ENCODE measurements at places on chromosomes 1 and 21. TPM values are rescaled to one million over a fixed set of nuclear protein-coding genes. Genes with fewer than 3 reads are reported as not detected.

GRCh38 chr1:1173061-1173792 is 453 bp upstream of the TTLL10 start:
- no peak for DNase-seq

DNA sequence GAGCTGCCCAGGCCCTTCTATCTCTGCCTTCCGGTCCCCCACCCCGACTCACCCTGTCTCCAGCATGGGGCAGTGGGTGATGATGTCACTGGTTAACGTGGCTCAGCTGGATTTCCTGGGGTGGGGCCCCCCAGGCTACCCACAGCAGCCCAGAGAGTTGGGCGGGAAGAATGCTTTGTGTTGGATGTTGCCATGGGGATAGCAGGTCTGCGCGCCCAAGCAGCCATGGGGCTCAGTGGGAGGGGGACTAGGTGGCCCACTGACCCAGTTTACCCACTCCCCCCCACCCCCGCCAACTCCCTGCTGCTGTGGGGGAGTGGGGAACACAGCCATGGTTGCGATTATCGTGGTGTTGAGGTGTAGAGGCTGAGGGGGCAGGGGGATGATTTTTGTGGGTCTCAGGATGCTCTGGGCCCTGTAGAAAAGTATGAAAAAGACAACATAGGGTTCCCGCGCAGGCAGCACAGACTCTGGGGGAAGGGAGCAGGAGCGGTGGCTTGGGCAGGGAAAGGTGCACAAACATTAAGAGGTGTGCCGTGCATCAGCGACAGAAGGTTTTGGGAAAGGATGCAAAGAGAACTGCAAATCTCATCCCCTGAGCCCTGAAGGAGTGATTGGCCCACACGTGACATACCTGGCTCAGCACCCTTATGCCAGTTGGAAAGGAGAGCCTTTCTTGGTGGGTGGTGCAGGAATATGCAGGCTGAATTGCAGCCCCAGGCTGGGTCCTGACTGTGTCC is 8.5 kb downstream of the CELSR2 start:
- no peak for DNase-seq

DNA sequence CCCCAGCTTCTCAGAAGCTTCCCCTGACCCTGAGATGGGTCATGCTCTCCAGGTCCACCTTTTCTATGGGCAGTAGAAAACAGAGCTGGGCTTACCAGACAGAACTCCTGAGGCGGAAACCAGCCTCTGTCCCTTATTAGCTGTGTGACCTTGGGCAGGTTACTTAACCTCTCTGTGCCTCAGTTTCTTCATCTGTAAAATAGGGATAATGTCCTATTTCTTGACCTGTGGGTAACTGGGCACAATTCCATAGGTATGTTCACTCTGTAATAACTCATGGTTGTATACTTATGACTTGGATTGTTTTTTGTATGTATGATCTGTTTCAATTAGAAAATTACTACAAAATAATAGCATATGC is 57.1 kb upstream of the EDN2 start:
- no peak for DNase-seq

- DNase-seq = no peak
Measured at GRCh38 chr1:36432616-36433015, 17.6 kb downstream of the OSCP1 start.

DNA sequence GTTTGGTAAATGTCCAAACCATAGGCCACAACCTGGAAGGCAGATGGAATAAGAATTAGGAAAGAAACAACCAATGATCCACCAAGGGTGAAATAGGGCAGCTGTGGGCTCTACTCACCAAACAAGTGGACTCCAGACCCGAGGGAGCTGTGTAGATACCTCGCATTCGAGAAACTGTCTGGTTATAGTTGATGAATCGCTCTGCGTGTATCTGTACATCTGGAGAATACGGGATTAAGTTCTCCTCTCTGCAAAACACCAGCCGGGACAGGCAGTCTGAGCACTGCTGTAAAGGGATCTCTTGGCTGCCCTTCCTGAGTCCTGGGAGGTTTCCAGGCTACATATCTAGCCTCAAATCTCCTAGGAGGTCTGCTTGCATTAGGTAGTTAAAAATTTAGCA is 9.4 kb upstream of the UBR4 start:
- DNase-seq = no peak

Gene DPYD
- 7.9 TPM for polyA plus RNA-seq

DNA sequence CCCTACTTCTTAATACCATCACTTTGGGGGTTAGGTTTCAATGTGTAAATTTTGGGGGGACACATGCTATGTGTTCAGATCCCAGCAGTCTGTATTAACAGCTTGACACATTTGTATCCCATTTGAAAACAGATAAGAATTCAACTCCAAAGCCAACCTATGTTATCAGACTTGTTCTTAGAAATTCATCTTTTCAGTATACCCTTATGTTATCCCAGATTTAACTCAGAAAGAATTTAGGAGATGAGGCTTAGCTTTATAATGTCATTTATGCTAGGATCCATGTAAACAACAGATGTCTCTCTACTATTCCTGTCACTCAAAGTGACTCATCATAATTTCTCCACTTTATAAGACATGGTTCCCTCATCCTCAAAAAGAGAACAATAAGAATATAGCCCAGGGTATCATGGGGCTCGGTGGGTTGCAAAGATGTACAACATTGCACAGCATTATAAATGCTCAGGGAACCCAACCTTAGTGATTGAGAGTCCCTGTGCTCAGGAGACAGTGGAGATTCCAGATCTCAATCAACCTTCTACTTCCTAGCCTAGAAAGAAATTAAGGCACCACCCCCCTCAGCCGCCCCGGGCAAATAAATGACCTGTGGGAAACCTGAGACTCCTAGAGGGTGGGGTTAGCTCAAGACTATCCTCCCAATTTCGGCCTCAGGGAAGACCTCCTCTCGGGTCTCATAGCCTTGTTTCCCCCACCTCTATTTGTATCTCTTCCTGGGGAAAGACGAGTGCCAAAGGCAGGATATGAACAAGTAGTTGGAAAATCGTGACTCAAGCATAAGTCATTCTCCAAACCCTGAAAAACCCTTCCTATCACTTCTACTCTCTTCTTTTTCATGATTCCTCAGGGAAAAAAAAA is 265.1 kb upstream of the CAMK1G start:
- no peak for DNase-seq

GRCh38 chr21:42317341-42317741 is 2.1 kb upstream of the TFF3 start:
- no peak for DNase-seq

- peak; percentile 68 for DNase-seq
Measured at GRCh38 chr1:202807451-202807925, 733 bp downstream of the KDM5B start.

Data from muscle of back (tissue), 13 donors.